MG63 (cell line): ENCODE measurements at places on chromosomes 3 and 15. TPM values are rescaled to one million over a fixed set of nuclear protein-coding genes. Genes with fewer than 3 reads are reported as not detected.

WWTR1 gene
- 51.3 and 93.0 TPM in 2 replicates for total RNA-seq

AADAC gene
- total RNA-seq = not detected in 2 replicates

DLEC1 gene
- not detected in 2 replicates for total RNA-seq

EAF2 gene
- 0.66 TPM in 1 of 2 replicates, not detected in the other for total RNA-seq

DNA sequence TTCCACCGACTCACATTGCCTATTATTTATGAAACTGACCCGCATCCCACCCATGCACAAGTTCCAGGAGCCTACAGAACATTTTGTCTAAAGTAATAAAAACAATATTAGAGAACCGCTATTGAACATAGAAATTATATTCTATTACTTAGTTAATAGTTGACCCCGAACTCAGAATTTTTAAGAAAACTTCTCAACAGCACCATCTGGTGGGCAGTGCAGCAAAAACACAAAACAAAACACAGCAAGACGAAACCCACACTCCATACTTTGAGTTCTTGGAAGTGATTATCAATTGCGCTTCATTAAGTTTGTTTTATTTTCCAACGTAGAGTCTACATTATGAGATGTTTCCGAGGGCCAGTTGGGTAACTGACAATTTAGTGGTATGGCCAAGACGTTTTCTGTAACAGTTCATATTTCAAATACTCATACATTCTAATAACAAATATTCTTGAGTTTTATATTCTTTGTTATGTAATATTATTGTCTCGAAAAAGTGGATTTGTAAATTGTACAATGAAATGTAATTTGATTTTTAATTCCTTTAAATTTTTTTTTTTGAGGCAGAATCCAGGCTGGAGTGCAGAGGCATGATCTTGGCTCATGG, 24.0 kb upstream of the C3orf70 start:
- DNase-seq = peak; percentile 11

DNA sequence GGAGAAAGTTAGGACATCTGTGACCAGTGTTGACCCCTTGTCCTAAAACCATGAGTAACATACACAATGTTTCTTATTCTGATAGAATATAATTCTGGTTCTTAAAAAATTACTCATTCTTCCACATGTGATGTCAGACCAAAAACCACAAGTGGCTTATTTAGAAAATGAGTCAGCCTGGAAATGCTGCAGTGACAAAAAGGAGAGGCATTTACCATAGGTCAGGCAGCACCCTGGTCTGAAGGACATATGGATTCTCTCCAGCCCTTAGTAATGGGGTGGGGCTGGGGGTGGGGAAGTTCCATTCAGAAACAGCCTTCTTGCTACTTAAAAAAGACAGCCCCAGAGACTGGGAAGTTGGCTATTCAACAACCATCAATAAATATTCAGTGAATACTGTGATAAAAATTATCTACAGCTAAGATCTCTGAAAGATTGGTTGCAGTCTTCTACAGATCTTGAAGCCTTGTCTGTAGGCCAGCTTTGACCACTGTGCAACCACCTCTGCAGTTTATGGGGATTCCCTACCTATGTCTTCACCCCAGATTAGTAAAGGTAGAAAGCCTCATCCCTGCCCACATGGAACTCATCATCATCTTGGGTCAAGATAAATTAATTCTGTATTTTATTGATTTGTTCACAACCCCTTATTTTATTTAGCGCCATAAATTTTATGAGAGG, 34.9 kb upstream of the TIMP4 start:
- DNase-seq = peak; percentile 84

GRCh38 chr3:45547764-45548680, 46.5 kb upstream of the LIMD1 start:
- DNase-seq = peak; percentile 9

DNA sequence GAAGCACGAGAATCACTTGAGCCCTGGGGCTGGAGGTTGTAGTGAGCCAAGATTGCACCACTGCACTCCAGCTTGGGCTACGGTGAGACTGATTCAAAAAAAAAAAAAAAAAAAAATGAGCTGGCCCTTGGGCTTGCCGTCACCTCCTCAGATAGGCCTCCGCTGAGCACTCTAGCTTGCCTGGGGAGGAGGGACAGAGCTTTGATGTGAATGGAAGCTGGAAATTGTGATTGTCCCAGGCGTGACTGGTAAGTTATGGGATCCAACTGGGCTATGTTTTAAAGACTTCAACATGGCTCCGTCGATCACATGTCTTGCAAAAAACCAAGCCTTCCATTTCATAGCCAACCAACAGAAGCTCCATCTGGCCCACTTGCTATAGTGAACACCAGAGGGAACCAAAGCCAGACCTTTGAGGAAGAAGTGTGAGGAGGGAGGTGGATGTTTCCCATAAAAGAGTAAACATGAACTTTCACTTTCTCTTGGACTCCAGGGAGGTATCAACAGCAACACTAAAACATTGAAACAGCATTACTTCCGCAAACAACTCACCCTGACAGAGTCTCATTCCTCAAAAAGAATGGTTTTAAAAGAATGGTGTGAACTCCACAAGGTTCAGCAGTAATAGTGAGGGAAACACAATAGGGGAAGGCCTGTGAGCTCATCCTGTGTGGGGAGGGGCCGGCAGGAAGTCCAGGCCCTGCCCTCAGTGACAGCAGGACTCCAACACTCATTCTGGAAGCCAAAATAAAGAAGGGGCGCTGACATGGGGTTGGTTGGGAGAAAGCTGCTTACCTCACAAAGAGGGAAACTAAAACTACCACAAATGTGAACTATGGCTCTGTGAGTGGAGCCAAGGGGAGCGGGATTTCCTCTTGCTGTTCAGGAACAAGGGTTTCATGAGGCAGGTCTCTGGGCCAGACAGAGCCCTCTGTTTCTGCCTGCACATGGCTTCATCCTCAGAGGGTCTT, 59.2 kb upstream of the IL12A start:
- peak; percentile 92 for DNase-seq

- no peak for DNase-seq
These were observed 91.9 kb downstream of the NAALADL2 start for GRCh38 chr3:174951034-174951433.

DNA sequence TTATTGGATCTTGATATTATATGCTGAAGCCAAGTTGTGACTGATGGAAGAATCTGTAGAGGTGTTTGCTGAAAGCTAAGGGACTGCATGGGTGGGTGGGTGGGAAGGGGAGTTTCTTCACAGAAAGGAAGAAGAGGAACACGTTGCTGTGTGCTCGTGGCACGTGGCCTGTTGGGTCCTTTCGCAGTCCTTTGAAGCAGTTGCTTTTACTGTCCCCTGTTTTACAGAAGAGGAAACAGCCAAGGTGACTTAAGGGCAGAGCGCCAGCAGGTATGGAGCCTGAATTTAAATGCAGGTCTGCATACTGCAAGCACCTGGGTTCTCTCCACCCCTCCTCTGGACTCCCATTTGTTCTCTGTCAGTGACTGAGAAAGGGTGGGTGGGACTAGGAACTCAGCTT, 59.4 kb upstream of the PRR23C start:
- no peak for DNase-seq

DNA sequence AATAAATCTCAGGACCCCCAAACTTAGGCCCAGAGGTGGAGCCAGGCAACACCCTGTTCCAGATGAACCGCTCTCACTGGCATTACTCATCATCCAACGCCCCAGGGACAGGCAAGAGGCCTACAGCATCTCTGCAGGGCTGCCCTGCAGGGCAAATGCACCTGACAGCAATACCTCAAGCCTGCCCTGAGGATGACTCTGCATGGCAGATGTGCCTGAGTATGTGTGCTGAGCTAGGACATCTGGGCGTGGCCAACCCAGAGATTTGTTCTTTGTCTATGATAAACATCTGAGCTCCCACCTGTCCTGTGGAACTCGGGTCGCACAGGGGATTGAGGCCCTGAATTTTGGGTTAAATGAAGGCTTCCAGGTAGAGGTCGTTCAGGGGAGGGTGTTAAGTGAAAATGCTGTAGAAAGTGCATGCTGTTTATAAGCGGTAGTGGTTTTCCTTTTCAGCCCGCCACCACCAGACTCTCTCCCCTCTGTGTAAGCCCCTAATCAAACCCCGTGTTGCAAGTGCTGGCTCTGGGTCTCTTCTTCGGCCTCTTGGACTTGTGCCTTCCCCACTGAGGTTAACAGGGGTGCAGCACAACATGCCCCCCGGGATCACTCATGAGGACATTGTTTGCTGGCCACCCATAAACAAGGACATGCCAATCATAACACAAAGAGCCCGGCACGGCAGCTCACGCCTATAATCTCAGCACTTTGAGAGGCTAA, 92.3 kb downstream of the ATP10A start:
- no peak for DNase-seq

DNA sequence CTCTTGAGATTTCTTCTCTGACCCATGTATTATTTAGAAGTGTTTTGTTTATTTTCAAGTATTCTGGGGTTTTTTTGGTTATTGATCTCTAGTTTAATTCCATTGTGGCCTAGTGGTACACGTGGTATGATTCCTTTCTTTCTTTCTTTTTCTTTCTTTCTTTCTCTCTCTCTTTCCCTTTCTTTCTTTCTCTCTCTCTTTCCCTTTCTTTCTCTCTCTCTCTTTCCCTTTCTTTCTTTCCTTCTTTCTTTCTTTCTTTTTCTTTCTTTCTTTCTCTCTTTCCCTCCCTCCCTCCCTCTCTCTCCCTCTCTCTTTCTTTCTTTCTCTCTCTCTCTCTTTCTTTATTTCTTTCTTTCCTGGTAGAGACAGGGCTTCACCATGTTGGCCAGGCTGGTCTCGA, 85.7 kb upstream of the UBE2E1 start:
- DNase-seq = no peak

DNA sequence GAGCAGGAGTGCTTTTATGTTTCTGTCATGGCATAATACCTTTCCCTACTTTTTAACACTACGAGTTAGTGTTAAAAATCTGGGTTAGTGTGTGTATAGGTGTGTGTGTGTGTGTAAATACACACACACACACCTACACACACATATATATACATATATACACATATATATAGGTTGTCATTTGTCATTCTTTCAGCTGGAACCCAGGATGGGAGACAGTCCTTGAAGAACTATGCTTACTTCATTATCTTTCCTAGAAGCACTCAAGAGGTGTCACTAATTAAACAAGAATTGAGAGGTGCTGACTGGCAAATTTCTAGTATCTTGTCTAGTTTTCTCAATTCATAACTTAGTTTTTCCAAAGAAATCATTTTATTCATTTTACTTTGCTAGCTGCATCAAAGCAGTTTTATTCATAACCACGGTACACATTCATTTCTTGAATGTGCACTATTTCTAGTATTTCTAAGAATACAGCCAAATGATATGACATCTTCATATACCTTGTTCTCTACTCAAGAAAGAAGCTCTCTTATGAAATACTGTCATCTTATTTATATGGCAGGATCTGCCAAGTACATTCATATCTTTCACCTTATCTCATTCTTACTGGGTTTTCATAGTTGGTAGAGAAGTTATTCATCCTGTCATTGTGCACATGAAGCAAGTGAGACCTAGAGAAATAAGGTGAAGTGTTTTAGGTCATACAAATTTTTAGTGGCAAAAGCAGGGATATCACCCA, 46.6 kb downstream of the ISL2 start:
- DNase-seq = no peak

- DNase-seq = no peak
These were observed 7.2 kb upstream of the EOMES start for GRCh38 chr3:27729325-27729724.

DNA sequence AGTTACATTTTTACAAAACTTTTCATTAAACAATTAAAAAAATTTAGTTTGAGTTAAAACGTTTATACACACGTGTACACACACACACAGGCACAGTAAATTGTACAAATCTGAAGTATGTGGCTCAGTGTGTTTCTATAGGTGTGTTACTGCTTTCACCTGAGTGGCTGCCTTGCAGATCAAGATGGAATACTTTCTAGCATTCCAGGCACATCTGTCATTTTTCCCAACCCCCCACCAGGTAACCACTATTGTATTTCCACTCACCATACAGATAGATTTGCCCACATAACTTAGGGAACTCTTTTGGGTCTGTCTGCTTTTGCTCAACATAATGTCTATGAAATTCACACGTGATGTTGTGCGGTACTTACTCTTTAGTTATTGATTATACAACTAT, 141.1 kb downstream of the PTPRG start:
- DNase-seq = no peak

- peak; percentile 62 for DNase-seq
These were observed 54.7 kb upstream of the USP3 start for GRCh38 chr15:63449731-63450130.

DNA sequence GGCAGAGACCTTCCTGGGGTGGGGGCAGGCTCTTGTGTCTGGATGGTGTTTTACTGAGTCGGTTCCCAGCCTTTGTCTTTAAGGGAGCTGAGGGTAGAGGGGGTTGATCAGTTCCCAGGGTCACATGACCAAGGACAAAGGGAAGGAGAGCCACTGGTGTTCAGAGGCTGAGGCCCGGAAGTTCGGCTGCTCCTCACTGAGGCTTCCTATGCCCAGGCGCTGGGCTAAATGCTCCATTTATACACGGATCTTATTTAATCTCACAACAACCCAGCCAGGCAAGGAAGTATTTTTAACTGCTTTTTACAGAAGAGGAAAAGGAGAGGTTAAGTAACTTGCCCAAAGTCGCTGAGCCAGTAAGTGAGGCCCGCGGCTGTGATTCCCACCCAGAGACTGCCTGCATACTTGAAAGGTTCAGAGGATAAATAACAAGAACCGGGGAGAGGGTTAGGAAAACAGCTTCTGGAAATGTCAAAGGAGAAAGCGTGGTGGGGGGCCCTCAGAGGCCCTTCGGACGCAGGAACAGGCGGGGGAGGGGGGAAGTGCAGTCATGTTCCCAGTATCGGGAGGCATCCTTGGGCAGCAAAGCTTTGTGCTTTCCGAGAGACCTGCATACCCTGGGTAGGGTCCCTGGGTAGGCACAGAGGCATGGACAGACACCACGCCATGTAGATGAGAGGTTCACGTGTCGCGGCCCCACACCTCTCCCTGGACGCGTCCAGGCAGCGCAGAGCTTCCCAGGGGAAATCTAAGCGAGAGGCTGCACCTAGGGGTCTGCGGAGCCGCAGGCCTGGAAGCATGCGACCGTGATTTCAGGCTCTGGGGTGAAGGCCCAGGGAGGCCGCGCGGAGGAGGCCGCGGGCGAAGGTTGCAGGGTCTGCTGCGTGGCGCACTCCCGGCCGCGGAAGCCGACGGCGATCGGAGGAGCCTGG, 21.3 kb downstream of the EPHB3 start:
- no peak for DNase-seq

- DNase-seq = no peak
These were observed 1.3 kb downstream of the NGLY1 start for GRCh38 chr3:25781758-25782594.

DNA sequence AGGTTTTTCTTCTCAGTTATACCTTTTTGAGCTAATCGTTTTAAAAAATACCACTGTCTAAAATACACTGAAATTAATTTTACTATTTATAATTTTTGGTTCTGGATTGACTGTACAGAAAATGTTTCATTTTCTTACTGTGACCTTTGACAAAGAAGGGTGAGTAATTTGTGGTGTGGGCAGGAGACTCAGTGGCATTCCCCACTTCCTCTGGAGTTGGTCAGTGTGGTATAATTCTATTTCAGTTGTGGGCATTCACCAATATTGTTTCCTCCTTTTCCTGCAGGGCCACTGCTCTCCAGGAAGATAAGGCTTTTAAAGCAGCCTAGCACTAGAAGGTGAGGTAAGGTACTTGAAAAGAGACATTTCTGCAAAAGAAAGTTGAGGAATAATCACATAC, 6.5 kb downstream of the DAG1 start:
- DNase-seq = no peak

- DNase-seq = no peak
These were observed 126.6 kb downstream of the ADAM10 start for GRCh38 chr15:58622877-58623276.
